ENCODE measurements at places on chromosomes 7 and 10.

- DNase-seq, result peak; percentile 86
Observed at GRCh38 chr7:50368366-50368765, 63.9 kb downstream of the IKZF1 start.

DNA sequence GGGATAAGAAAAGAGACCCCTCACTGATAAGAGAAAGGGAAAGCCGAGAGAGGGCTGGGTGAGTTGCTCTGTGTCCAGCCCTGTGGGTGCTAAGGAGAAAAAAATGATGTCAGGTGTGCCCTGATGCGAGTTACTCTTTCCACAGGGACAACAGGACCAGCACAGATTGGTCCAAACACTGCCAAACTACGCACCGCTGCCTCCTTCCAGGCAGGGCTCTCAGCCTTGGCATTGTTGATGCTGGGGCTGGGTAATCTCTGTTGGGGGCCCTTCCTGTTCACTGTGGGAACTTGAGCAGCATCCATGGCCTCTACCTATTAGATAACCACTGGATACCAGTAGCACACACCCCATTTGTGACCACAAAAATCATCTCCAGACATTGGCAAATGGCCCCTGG, 10.3 kb upstream of the ATP6V0E2 start:
- no peak for DNase-seq

GRCh38 chr7:134920026-134920753, 66.1 kb upstream of the AGBL3 start:
- peak; percentile 57 for DNase-seq

GRCh38 chr7:92133133-92133736, 1.0 kb downstream of the CYP51A1 start:
- DNase-seq, result no peak

GRCh38 chr7:77520261-77520660, 16.8 kb upstream of the PTPN12 start:
- DNase-seq, result no peak

- no peak for DNase-seq
Observed at GRCh38 chr7:91634485-91635177, 245.9 kb downstream of the MTERF1 start.

DNA sequence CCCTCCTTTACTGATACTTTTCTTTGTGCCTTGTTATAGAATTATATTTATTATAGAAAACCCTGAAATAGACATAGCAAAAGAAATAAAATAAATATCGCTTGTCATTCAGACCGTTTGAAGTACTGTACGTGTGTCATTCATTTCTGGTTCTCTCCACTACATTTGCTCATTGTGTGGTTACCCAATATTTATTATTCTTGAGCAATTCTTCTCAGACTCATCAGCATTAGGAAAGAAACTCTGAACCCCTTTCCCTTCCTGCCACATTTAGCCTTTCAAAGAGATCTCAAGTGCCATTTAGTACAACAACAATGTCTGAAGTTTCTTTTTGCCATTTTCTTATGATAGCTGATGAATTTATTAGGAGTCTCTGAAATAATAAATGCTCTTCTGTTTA, 154.1 kb downstream of the KIAA1217 start:
- no peak for DNase-seq

- no peak for DNase-seq
Observed at GRCh38 chr7:148620749-148621359, 30.3 kb downstream of the C7orf33 start.

DNA sequence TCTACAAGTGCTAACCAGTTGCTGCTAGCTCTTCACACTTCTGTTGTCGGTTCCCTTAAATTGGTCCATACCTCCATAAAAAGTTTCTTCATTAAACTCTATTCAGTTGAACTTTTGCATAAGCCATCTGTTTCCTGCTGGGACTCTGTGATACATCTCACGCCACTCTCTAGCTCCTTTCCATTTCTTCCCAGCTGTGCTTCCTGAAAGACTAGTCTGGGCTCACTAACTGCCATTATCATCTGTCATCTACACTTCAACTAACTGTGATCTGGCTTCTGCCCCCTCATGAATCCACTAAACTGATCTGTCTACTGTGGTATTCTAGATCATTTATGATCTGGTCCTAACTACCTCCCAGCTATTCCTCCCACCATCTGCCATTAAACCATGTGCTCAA, 78.3 kb downstream of the ELAPOR2 start:
- no peak for DNase-seq

DNA sequence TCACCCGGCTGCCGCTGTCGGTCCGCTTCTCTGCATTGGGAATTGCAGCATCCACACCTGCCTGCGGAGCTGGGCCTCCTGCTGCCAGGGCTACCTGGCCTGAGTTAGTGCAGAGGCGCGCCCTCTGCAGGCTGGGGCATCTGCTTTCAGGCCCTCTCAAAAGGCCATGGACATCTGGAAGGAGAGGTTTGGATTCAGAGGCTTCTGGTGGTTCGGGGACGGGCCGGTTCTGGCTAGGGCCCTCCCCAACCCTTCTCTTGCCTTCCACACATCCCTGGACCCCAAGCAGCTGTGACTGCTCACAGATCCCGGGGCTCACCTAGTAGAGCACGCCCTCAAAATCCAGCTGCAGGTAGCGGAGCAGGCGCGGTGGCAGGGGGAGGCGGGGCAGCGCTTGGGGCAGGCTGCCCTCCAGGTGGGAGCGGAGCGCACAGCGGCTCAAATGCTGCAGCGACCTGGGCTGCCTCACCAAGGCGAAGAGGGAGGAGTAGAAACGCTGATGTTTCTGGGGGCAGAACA, 8.4 kb upstream of the GBX1 start:
- DNase-seq, result no peak

GRCh38 chr7:44264221-44264931, 61.0 kb downstream of the CAMK2B start:
- DNase-seq, result no peak

GRCh38 chr10:74754381-74754821, 72.0 kb upstream of the KAT6B start:
- DNase-seq, result no peak

DNA sequence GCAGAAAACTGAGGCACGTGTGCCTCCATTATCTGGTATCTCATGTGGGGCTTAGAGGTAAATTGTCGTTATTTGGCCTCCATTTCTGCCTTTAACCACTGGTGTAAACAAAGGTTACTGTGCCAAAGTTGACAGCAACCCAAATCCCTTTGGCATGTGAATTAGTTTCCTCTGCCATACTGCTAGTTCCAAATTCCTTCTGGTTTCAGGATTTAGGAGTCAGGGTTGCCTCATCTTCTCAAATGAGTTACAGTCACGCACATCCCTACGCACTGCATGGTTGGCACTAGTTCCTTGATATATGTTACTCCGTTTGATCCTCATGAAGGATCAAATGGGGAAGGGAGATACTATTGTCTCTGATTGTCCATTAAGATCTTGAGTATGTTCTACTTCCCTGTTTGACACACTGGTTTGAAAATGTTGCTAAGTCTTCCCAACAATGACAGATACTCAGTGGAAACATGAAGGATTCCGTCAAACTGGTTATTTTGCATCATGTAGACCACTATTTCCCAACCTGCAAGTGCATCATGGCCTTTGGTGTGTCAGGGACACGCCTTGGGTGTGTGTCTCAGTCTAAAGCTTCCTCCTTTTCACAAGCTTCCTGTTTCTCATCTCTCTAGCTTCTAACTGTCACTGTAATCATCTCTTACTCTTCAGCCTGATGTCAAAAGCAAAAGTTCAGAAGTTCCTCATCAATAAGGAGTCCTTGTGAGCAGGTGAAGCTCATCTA, at the start of gene LIPN:
Gene LIPN, plus strand, starts transcription at position 655 of the 736 bp plus-strand sequence. CDS start 1,386 bp downstream, outside the sequence.
- no peak for DNase-seq

DNA sequence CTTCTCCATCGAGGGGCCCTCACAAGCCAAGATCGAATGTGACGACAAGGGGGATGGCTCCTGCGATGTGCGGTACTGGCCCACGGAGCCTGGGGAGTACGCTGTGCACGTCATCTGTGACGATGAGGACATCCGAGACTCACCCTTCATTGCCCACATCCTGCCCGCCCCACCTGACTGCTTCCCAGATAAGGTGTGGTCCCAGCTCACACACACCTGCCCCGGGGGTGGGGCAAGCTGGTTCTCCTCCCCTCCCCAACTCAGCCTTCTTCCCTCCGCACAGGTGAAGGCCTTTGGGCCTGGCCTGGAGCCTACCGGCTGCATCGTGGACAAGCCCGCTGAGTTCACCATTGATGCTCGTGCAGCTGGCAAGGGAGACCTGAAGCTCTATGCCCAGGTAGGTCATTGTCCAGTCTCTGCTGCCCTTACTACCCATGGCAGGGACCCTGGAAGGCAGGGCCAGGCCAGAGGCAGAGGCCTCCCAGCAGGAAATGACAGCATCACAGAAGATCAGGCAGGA, 11.0 kb downstream of the FLNC start:
- no peak for DNase-seq

DNA sequence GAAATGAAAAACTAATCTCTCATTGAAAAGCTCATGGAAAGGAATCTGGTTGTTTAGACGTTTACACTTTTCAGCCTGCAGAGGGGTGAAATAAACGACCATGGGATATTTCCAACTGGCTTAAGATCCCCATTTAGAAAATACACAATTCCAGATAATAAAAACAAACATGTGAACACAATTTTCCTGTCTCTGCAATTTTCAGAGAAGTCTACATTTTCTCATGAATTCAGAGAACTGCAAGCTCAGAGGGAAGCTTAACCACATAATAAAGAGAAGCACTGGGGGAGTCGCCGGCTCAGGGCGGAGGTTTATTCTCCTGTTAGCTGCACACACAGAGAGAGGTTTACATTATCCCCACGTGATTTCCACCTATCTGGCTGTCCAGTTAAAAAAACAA, 215.2 kb downstream of the FANK1 start:
- no peak for DNase-seq

DNA sequence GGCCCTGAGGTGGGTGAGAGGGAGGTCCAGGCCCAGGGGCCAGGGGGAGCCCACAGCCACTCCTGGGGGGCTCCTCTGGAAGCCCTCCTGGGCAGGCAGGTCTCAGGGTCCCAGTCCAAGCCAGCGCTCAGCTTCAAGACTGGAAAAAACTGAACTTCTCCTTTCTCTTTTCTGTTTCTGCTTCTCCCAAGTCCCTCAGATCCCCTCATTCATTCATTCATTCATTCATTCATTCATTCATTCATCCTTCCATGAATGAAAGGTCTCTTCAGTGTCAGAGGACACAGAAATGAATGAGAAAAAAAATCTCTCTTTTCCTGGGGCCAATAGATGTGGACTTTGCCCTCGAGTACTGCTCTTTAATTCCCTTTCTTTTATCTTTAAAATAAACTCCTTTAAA, 34.6 kb upstream of the PSMG3 start:
- no peak for DNase-seq

DNA sequence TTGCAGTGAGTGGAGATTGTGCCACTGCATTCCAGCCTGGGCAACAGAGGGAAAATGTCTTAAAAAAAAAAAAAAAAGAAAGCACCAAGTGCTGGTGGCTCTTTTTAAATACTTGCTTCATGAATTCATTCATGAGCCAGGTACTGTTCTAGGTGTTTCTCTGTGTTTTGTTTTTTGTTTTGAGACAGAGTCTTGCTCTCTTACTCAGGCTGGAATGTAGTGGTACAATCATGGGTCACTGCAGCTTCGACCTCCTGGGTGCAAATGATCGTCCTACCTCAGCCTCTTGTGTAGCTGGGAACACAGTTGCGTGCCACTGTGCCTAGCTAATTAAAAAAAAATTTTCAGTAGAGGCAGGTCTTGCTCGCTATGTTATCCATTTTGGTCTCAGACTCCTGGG, 5.3 kb downstream of the STOX1 start:
- DNase-seq, result no peak

GRCh38 chr7:111205251-111205650, 114.3 kb downstream of the LRRN3 start:
- no peak for DNase-seq

DNA sequence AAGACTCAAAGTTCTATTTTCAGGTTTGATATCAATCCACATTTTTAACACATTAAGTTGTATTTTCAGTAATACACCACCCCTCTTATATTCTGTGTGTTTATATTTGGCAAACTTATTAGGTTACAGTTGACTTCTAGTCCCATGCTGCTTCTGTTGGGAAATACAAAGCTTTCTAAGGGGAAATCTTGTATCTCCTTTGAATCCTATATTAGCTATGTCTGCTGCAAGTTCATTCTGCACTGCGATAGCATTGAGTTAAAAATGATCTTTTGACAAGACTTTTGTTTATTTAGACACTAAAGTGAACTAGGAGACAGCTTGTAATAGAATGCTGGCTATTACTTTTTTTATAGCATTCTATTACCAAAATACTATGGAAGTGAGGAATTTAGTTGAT, 625.1 kb upstream of the ANKRD30A start:
- no peak for DNase-seq

DNA sequence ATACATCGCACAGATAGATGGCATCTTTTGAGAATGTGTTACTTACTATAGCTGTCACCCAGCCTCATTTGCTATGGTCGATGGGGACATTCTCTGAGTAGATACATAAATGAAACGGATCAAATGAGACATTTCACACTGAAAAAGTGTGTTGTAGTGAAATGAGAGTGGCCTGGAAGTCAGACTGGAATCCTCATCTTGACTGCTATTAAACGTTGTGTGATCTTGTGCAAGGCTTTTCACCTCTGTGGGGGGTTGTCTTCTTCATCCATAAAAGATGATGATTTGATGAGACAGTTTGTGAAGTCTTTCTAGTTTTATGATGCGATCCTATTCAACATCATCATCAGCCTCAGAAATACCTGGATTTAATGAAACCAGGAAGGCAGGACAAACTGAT, 155.4 kb upstream of the MYO3A start:
- DNase-seq, result no peak

GRCh38 chr7:123557398-123558288, at the start of gene NDUFA5:
Gene NDUFA5 (minus strand): TSS chr7:123557818. CDS start chr7:123557795, 23 bp downstream.
- peak; percentile 98 for DNase-seq

GRCh38 chr7:107712025-107712424, 31.9 kb upstream of the CBLL1 start:
- DNase-seq, result no peak

DNA sequence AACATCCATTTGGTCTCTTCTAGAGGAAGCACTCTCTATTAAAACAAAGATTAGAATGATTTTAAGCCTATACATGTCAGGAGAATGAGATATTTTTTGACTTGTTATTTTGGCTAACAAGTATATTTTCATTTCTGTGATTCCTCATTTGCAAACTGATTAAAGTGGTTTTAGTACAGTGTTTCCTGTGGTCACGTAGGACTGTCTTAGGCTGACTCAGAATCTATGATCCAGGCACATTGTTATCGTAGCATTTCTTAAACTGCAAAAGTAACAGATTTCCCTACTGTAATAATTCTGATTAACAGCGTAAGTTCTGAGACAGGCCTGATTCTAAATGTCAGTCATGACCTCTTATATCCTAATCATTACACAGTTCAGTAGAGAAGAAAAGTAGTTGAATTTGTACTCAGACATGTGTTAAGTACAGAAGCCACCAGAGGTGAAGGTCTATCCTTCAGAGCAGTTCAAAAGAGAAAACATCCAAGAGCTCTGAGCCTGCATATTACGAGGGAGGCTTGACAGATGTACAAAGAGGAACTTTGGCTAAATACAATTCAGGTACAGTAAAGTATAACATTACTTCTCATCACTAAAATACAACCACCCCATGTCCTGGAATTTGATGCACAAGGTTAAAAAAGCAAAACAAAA, 124.1 kb upstream of the TEX47 start:
- no peak for DNase-seq

GRCh38 chr7:117184367-117184766, 138.5 kb downstream of the WNT2 start:
- no peak for DNase-seq

- peak; percentile 56 for DNase-seq
Observed at GRCh38 chr10:121927318-121927840, 452 bp downstream of the ATE1 start.

All from activated CD4-positive, alpha-beta T cell treated with anti-CD3 and anti-CD28 coated beads, Interleukin-2, Interleukin-6, amounts not matched to agents 100 ng/mL and 50 ng/mL, durations not matched to agents 16 hours and 8 hours (primary cell).